ENCODE measurements at places on chromosomes 5 and 9.

GRCh38 chr9:750249-750967, 91.1 kb upstream of the DMRT1 start:
- no peaks in the 10 kb centered on the region for H3K27me3 ChIP-seq
- no peaks in the 10 kb centered on the region for H3K4me1 ChIP-seq
- no peaks in the 10 kb centered on the region for H3K36me3 ChIP-seq
- H3K4me3 ChIP-seq = no peak overlapping the region
- no peak for DNase-seq

DNA sequence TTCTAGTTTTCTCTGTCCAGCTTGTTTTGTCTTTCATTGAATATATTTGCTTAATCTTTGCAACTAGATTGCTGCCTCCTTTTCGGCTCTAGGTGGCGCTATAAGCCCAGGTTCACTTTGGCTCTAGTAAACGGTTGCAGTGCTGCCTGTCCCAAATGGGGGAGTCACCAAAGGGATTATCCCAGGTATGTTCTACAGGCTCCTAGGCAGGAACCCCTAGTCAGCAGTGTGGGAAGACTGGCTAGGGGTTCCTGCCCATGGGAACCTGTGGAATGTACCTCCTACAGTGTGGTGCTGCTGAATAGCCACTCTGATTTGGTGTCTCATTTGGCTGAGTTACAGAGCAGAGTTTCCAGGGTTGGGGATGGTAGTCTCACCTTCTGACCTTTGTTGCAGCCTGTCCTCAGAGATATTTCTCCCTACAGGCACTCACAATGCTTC, 85.2 kb downstream of the ARSB start:
- no peak overlapping the region for H3K4me3 ChIP-seq
- peak; percentile 65 for DNase-seq
- H3K27ac ChIP-seq = no peak overlapping the region
- peaks cover 1% of the 10 kb centered on the region for H3K4me1 ChIP-seq

GRCh38 chr5:115831163-115831768, 10.1 kb downstream of the ATG12 start:
- H3K36me3 ChIP-seq = peaks cover 61% of the 10 kb centered on the region
- no peaks in the 10 kb centered on the region for H3K27me3 ChIP-seq
- H3K4me3 ChIP-seq = no peak overlapping the region
- no peak overlapping the region for H3K27ac ChIP-seq

DNA sequence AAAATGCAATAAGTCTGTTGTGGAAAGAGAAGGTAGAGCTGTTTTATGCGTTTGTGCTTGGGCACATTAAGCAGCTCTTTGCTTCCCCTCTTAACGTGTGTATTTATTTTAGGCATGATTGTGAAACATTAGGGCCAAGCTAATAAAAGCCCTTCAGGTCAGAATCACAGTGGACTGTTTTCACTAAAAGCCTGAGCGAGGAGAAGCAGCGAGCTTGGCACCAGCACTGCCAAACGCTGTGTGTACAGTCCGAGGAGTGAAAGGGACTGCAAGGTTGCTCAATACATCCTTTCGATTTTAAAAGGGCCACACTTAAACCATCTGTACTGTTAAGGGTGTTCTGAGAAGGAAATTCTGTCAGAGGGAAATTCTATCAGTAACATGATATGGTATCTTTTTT, 107.2 kb upstream of the CKMT2 start:
- H3K27ac ChIP-seq = no peak overlapping the region
- H3K4me3 ChIP-seq = no peak overlapping the region
- H3K36me3 ChIP-seq = no peaks in the 10 kb centered on the region
- no peak for DNase-seq
- no peaks in the 10 kb centered on the region for H3K4me1 ChIP-seq

DNA sequence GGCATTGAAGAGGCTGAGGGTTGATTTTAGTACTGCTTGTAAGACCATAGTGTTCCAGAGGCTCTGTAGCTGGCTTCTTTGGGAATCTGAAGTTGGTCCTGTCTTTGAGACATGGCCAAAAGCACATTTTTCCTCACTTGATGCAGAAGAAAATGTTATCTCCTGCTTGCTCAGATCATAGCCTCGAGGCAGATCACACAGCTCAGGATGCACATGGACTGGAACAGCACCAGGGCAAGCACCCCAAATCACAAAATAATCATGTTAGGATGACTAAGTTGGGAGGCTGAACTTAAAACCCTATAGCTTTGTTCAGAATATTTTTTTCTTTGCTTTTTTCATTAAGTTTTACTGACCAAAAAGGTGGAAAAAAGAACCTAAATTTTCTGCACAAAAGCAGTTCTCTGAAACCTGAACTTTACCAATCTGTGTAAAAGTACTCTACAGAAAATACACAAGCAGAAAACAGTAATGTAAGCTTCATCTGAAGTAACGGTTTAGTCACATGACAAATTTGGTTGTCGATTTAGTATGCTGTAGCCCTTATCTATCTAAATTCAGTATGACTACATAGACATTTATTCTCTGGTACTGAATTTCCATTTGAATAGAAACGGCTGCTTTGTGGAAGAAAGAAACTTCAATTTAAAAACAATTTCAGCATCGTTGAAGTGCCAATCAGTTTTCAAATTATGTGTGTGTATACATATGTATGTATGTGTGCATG, 3.4 kb downstream of the KLHL9 start:
- H3K27ac ChIP-seq = no peak overlapping the region
- H3K4me1 ChIP-seq = no peaks in the 10 kb centered on the region
- H3K27me3 ChIP-seq = no peaks in the 10 kb centered on the region
- peaks cover 28% of the 10 kb centered on the region for H3K36me3 ChIP-seq

- peaks cover 10% of the 10 kb centered on the region for H3K4me1 ChIP-seq
- peak overlapping the region; percentile 90 for H3K4me3 ChIP-seq
- no peak overlapping the region for H3K27ac ChIP-seq
- DNase-seq = no peak
- H3K36me3 ChIP-seq = peaks cover 25% of the 10 kb centered on the region
Observed at GRCh38 chr5:76404223-76405211, 1.4 kb downstream of the IQGAP2 start.

DNA sequence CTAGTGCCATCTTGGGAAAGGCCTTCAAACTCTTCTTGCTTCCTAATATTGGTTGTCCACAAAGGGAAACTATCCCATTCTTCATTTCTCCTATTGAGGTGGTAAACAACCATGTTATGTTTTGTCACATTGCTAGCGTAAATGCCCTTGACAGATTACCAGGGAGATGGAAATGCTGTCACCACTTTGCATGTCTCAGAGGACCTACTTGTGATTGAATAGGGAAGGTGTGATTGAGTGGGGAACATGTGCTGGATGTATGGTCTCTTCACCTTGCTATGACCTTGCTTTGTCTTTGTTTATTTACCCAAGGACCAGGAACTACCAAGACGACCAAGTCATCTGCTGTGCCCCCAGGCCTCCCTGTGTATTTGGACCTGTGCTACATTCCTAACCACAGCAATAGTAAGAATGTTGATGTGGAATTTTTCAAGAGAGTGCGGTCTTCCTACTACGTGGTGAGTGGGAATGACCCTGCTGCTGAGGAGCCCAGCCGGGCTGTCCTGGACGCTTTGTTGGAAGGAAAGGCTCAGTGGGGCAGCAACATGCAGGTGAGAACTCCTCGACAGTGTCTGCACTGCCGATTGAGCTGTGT, 96.1 kb downstream of the MAP1B start:
- DNase-seq = no peak
- H3K36me3 ChIP-seq = no peaks in the 10 kb centered on the region
- no peak overlapping the region for H3K27ac ChIP-seq

- no peak for DNase-seq
- no peaks in the 10 kb centered on the region for H3K27me3 ChIP-seq
- H3K36me3 ChIP-seq = no peaks in the 10 kb centered on the region
- H3K4me1 ChIP-seq = no peaks in the 10 kb centered on the region
Observed at GRCh38 chr5:115132465-115132864, 37.2 kb downstream of the TRIM36 start.

DNA sequence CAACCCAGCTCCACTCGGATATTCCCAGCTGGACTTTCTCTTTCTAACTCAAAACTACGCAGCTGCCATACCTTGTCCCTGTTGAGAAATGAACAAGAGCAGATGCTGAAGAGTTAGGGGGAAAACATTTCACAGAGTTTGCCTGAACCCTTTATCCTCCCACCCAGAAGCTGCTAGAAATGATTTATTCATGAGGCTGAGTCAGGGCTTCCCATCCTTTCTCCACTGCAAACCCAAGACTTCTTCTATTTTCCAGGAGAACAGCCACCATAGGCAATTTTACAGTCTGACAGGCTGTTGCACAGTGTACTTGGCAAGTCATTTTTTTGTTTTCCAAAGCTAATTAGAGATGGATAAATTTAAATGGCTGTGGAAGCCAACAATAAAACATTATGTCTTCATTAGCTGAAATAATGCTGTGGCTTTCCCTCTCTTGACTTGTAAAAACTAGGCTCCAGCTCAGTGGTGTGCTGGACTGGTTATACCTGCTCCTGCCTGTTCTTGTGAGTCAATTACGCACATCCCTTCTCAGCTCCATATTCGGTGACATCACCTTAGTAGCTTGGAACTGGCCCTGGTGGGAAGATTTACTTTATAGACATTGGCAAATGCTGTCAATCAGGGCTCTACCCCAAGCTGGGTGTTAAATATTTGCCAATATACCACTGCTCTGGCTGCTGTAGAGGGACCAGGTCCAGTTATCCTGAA, 71.9 kb downstream of the KIF4B start:
- H3K27me3 ChIP-seq = peaks cover 62% of the 10 kb centered on the region
- no peaks in the 10 kb centered on the region for H3K36me3 ChIP-seq
- no peaks in the 10 kb centered on the region for H3K4me1 ChIP-seq
- H3K4me3 ChIP-seq = no peak overlapping the region

DNA sequence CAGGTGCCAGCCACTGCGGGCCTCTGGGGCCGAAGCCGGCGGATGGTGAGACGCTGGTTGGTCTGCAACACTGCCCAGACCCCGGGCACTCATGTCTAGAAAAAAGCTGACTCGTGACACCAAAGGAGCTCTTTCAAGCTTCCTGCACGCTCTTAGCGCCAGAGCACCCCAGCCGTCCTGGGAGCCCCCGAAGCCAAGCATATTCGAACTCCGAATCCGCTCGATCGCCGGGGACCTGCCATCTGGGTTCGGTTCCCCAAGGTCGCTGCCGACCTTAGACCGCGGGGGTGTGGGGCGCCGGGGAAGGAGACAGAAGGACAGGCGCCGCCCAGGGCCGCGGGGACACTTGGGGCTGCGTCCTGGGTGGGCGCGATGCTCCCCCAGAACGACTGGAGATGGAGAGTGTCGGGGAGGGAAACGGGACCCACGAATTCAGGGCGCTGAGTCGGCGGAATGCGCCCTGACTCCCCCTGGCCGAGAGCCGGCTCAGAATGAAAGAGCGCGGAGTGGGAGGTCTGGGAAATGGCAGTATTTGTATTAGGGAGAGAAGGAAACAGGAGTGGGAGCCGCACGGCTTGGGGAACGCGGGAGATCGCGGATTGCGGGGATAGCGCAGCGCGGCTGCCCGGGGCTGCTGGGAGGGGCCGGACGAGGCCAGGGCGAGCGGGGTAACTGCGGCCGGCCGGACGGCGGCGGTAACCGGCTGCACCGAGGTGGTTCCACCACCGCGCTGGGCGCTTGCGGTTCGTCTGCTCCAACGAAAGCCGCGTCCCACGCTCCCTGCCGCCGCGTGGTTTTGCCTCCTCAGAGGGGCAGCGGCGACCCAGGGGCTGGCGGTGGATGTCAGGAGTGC, 20.1 kb upstream of the MARCHF6 start:
- H3K36me3 ChIP-seq = peaks cover 10% of the 10 kb centered on the region
- H3K4me1 ChIP-seq = no peaks in the 10 kb centered on the region
- peak overlapping the region; percentile 84 for H3K4me3 ChIP-seq
- peaks cover 56% of the 10 kb centered on the region for H3K27me3 ChIP-seq

- H3K27ac ChIP-seq = peak overlapping the region; percentile 92
- peak overlapping the region; percentile 85 for H3K4me3 ChIP-seq
- DNase-seq = no peak
- no peaks in the 10 kb centered on the region for H3K27me3 ChIP-seq
Observed at GRCh38 chr5:32311404-32312196, 1.1 kb downstream of the MTMR12 start.

DNA sequence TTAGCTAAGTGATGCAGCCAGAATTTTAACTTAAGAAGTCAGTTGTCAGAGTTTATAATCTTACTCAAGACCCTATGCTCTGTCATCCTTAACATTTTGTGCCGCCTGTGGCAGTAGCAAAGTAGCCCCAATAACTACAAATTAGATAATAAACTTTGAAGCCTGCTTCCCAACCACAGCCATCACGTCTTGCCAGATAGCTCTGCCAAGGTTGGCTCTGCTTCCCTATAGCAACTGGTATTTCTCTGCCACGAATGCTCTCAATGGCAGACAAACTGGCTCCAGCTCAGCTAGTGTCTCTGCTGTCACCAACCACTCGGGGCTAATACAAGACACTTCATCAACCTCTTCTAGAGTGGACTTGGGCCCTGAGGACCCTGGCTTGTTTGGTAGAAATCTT, 576.1 kb downstream of the CDH12 start:
- H3K4me1 ChIP-seq = no peaks in the 10 kb centered on the region
- H3K27me3 ChIP-seq = no peaks in the 10 kb centered on the region
- no peak for DNase-seq
